Stimulated activated CD8-positive, alpha-beta memory T cell treated with anti-CD3 and anti-CD28 coated beads, Interleukin-15, amount 100 ng/mL, for 1 hour (primary cell): ENCODE measurements at places on chromosomes 3 and 15.

GRCh38 chr15:74821091-74821789 is 5.2 kb upstream of the CPLX3 start:
- no peak for DNase-seq

- no peak for DNase-seq
These were observed 647.2 kb upstream of the UBE2E2 start for GRCh38 chr3:22555753-22556435.

DNA sequence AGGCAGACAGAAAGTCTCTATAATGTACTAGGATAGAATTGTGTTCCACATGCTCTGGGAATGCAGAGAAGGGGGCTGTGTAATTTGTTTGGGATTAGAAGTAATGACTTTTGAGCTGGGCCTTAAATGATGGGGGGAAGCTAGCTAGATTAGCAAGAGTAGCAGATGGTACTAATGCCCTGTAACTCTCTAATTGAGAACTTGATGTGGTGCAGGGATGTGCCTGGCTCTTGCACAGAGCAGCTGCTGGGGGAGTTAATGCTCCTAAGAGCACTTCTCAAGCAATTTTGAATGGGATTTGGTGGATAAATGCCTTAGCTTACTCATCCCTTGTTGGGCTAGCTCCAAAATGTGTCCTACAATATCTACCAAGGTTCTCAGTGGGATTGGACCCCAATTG is 12.4 kb upstream of the SYN2 start:
- no peak for DNase-seq

DNA sequence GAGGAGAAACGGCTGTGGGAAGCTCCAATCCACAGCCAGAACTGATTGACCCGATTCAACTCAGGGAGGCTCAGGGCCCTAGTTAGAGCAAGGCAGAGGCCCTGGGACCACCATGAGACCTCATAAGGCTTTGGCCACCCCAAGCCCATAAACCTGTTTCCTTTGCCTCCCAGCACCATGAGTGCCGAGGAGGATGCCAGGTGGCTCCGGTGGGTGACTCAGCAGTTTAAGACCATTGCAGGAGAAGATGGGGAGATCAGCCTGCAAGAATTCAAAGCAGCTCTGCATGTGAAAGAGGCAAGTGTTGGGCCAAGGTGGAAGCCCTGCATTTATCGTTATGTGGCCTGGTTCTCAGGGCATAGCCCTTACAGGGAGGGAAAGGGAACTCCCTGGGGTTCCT is 11.9 kb downstream of the NOX5 start:
- DNase-seq = no peak

DNA sequence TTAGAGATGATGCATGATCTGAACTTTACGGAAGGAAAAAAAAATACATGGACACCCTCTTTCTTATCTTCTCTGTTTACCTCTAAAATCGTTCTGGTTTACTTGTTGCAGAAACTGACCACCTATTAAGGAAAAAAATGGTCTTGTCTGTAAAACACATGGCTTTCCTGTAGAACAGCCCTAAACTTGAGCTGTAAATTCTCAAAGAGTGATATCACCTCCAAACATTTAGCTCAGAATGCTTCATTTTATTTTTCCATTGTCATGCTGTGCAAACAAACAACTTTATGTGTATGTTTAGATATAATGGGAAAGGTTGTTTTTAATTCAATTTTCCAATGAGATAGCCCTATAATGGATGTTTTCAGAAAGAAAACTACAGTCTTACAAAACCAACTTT is 237.4 kb upstream of the NR2F2 start:
- DNase-seq = no peak

GRCh38 chr15:77002436-77002835 is 7.5 kb downstream of the PSTPIP1 start:
- no peak for DNase-seq
